ENCODE measurements at places on chromosomes 16 and 17.
A peak's percentile ranks its signal among the peaks of the same experiment; 100 is the strongest.

DNA sequence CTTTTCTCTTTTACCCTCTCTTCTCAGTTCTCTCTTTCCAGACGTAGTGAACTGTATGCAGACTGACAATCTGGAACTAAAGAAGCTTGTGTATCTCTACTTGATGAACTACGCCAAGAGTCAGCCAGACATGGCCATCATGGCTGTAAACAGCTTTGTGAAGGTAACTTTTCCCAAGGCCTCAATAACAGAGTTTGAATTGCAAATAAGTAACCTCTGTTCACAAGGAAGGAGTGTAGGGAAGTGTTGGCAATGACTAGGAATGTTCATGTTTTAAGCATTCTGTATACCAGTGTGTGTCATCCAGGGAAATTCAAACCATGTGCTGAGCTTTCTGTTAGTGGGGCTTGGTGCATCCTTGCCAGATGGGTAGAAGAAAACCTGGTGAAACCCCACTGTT, 18.6 kb downstream of the AP2B1 start:
- DNase-seq: no peak

DNA sequence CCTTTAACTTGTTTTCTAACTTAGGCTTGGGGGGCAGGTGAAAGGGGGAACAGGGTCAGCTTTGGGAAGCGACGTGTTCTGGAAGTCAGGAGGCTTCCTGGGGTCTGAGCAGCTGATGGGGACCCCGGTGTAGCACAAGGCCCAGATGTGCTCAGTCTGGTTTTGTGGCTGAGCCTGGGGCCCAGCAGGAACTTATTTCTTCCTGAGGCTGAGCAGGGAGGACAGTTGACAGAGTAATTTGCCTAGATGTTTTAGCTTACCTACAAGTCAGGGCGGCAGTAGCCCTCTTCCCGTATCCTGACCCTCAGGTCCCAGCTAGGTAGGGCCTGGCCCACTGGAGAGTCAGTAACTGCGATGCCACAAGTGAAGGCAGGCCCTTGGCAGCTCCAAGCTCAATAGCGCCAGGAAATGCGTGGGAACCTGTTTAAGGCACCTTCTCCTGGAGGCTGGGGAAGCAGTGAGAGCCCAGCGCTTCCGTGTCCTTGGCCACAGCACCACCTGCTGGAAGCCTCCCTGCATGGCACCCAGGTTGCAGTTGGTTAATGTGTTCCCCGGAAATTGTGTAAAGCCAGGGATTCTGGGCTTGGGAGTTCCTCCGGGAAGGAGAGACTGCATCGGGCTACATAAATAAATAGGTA, 5.2 kb downstream of the CCR7 start:
- DNase-seq: peak; percentile 81

DNA sequence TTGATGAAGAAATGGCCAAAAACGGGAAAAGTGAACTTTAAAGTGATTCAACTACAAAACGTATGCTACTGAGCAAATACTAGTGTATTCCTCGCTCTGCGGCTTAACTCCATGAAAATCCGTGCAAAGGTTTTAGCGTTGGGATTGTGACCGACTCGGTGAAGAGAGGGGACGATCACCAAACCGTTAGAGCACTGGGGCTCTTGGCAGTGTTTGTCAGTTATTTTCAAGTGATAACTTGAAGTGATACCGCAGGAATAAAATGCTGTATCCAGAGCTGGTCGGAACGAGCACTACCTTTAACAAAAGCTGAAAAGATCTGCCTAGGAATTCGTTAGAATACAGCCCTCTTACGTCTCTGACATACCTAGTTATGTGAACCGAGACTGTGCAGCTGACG, 773 bp upstream of the PPM1D start:
- no peak for DNase-seq

DNA sequence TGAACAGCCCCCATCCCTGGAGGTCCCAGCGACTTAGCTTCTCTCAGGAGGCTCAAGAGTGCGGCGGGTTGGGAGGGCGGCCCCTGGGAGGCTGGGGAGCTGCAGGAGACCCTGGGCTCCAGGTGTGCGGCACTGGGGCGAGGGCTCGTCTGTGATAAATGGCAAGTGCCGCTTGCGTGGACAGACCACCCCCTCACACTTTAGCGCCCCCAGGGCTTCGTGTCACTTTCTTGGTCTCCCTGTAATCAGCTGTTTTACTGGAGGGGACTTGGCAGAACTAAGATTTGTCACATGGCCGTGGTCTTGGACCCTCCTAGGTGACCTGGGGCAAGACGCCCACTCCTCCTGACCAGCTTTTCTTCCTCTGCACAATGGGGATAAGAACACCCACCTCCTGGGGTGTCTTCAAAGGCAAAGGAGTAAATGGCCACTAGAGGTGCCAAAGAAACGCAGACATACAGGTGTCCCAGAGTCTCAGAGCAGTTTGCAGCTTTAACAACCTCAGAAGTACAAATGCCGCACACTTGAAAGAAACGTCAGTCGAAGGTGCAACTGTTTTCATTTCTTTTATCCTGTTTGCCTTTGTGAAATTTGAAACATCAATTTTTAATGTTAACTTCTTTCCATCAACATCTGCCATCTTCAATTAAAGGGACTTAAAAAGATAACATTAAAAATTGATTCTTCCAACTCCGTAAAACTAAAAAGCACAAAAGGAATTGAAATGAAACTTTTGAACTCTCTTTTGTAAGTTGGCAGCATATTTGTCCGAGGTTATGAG, 946 bp downstream of the OSGIN1 start:
- DNase-seq: no peak

DNA sequence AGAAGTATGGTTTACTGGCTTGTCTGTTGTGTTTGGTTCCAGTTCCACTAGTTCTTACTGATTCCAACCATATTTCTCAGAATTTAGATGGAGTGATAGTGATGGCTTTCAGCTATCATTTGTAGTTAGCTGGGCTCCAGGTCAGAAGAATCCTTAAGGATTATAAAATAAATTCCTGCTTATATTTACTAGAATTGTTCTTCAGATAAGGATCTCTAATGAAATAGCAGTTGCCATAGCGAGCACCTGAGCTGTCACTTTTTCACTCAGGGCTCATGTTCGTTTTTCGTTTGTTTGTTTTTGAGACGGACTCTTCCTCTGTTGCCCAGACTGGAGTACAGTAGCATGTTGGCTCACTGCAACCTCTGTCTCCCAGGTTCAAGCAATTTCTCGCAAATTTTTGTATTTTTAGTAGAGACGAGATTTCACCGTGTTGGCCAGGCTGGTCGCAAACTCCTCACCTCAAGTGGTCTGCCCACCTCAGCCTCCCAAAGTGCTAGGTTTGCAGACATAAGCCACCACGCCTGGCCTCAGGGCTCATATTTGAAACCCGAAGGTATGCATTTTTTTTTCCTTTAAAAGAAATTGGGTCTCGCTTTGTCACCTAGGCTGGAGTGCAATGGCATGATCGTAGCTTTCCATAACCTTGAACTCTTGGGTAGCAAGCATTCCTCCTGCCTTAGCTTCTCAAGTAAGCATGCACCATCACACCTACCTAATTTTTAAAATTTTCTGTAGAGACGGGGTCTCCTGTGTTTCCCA, 42.9 kb downstream of the PAFAH1B1 start:
- no peak for DNase-seq

GRCh38 chr17:32528825-32529224, 42.0 kb downstream of the CDK5R1 start:
- no peak for DNase-seq

DNA sequence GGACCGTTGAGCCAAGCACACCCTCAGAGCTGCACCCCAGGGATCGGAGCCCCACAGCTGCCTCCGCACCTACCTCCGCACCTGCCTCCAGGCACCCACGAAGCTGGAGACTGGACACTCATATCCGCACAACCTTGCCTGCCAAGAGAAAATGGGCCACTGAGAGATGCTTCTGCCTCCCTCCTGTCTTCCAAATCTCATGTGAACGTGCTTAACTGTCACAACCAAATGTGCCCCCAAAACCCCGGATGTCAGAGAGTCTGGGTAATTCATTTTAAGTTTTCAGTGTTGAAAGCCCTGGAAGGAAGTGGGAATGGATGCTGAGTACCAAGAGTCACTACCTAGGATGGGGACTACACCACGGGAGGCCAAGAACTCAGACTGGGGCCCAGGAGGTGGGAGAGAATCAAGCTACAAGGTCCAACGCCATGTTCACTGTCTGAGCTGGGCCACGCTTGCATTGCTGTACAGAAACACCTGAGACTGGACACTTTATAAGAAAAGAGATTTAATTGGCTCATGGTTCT, 49.5 kb upstream of the MEAK7 start:
- no peak for DNase-seq

DNA sequence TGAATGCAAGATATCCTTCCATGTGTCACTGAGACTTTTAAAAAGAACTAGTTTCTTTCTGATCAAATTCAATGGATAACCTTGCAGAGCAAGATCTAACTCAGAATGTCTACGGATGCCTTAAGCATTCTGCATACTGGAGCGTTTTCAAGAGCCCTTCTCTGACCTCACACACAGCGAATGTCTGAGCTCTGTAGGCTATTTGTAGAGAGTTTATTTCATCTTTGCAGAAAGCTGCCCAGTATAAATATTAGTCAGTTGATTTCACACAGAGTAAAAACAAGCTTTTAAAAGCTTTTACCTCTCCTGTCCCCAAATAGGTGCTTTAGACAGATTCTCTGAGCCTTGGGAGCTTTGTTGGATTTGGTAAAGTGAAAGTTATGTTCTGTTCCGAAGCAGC, 165.0 kb downstream of the RBFOX1 start:
- DNase-seq: no peak

DNA sequence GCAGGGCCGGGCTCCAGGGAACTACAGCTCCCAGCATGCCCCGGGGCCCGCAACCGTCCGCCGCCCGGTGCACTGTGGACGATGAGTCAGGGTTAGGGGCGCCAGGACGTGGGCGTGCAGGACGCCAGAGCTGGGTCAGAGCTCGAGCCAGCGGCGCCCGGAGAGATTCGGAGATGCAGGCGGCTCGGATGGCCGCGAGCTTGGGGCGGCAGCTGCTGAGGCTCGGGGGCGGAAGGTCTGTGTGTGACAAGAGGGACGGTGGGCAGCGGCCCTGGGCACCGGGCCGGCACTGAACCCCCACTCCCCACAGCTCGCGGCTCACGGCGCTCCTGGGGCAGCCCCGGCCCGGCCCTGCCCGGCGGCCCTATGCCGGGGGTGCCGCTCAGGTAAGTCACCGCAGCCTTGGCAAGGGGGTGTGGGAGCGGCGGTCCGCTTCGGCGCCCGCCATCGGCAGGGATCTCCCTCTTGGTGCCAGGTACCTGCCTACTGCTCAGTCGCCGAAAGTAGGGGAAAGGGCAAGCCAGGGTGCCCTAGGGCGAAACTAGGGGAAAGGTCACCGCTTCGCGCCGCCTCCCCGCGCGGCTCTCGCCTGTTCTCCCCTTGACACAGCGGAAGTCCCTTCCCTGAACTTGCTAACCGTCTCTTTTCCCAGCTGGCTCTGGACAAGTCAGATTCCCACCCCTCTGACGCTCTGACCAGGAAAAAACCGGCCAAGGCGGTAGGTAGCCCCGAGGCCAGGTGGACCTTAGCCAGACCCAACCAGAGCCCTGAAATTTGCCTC, at the start of the genes ACADVL and DLG4:
Gene ACADVL (plus strand): TSS at position 127 of the 781 bp plus-strand sequence. CDS start 47 bp downstream, at position 174.
Gene DLG4 (minus strand): TSS at position 25 of the 781 bp plus-strand sequence.
- DNase-seq: peak; percentile 82

GRCh38 chr16:77171745-77172635, 19.0 kb upstream of the MON1B start:
- DNase-seq: no peak

GRCh38 chr17:21167303-21167702, 40.5 kb downstream of the DHRS7B start:
- no peak for DNase-seq

DNA sequence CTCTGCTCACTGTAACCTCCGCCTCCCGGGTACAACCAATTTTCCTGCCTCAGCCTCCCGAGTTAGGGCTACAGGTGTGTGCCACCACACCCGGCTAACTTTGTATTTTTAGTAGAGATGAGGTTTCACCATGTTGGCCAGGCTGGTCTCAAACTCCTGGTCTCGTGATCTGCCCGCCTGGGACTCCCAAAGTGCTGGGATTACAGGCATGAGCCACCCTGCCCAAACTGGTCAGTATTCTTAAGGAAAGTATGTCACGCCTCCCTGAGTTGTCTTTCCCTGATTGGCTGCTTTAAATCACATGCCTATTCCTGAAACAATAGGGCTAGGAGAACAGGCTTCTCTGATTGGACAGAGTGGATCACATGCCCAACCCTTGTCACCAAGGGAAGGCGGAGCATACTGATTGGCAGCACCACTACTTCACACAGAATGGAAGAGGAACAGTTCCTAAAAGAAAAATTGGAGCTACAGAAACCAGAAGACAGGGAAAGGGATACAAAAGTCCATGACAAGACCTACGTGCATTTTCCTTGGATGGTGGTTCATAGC, 17.6 kb upstream of the CYB5B start:
- no peak for DNase-seq

- no peak for DNase-seq
These were observed 281.3 kb downstream of the SOX9 start for GRCh38 chr17:72401883-72402726.

DNA sequence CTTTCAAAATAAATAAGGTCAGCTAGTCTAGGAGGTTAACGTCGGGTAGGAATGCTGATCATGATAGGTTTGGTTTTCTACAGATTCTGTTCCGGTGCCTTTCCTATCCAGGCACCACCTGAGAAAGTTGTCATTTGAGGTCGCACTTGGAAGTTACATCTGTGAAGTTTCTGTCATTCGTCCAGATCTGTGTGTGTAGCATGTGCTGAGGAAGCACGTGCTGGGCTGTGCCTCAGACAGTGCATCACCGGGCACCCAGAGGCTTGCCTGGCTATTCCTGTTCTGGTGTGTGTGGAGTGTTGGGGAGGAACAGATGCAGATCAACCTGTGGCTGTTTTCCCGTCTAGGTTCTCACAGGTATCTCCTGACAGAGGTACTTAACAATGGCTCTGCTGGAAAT, 42.6 kb downstream of the DNAJA2 start:
- no peak for DNase-seq

DNA sequence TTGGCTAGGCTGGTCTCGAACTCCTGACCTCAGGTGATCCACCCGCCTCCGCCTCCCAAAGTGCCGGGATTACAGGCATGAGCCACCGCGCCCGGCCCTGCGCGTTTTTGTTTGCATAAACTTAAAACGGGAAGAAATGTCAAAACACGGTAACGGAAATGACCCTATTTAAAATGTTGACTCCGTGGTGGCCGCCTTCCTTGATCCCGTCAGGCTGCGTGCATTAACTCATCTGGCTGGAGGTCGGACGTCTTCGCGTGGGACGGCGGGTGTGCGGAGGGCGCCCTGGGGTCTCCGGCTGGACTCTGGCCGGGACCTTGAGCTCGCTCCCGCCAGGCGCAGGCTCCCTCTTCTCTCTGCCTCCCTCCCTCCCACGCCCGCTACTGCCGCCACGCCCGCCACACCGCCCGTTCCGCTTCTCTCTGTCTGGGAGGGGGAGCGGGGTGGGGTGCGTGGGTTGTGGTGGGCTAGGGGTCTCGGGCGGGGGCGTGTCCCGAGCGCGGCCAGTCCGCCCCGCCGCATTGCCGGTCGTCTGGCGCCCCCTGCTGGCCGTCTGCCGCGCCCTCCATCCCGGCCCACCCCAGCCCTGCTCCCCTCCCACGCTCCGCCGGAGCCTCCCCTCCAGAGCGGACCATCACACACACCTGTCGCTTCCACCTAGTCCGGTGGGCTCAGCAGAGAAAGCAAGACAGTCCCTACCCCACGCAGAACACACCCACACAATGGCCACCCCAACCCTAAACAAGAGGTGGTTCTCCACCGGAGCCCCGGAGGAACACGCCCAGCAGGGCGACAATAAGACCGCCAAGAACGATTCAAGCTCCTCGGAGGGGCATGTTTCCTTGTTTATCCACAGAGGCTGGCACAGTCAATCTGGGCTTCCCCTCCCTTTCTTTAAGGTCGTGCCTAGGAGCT, 1.2 kb upstream of the CCDC42 start:
- DNase-seq: peak; percentile 78

GRCh38 chr16:89138843-89139520, 32.6 kb upstream of the CDH15 start:
- no peak for DNase-seq
